Tibial artery (tissue), 4 donors: ENCODE measurements at places on chromosomes 7 and 10.
A peak's percentile ranks its signal among the peaks of the same experiment; 100 is the strongest.

DNA sequence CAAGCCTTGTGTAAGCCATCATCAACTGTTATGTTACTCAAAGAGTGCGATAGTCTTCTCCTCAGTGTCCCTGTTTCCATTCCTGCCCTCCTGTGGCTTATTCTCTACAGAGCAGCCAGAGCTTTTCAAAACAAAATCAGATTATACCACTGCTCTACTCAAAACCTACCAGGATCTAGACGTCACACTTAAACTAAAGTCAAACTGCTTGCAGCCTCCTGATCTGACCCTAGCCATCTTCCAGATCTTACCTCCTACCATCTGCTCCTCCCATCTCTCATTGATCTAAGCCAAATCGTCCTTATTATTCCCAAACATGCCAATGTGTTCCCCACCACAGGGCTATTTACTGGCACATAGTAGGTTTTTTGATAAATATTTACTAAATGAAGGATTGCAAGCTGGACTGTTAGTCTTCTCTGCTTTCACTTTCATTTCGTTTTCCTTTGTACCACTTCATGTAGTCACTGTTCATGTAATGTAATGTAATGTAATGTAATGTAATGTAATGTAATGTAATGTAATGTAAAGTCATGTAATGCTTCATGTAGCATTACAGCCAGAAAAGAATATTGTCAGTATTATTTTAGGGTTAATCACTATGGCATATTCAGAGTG lies 116.1 kb downstream of the GPR37 start:
- DNase-seq: no peak

- peak; percentile 64 for DNase-seq
These were observed 20.1 kb downstream of the LDB3 start for GRCh38 chr10:86688398-86688921.

DNA sequence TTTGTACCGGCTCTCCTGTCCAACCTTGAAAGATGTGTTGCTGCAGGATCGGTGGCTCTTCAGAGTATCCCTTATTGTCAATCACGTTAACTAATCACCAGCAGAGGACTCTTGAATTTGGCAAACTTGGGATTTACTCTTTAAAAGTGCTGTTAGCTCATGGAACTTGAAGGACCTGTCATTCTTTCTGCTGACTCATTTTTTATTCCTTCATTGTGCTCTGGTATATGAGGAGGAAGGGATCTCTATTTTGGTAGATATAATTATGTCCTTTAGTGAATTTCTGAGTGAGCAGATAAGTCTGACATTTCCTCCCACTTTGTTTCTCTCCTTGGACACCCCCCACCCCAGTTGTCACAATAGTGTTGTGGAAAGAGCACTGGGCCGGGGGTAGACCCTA lies 175.1 kb upstream of the HDAC9 start:
- DNase-seq: no peak

- no peak for DNase-seq
These were observed 27.2 kb downstream of the TAS2R41 start for GRCh38 chr7:143504937-143505297.

DNA sequence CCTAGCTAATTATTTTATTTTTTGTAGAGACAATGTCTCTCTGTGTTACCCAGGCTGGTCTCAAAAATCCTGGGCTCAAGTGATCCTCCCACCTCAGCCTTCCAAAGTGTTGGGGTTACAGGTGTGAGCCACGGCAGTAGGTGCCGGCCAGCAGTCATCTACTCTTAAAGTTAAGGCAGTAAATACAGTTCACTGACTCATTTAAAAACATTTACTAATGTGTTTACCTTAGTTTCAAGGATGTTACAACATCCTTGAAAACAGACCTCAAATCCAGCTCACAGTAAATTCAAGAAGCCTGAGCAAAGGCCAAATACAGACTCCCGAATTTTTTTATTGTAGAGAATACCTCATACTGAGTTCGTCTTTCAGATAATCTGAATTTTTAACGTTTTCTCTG lies 29.6 kb upstream of the ABCB4 start:
- no peak for DNase-seq

DNA sequence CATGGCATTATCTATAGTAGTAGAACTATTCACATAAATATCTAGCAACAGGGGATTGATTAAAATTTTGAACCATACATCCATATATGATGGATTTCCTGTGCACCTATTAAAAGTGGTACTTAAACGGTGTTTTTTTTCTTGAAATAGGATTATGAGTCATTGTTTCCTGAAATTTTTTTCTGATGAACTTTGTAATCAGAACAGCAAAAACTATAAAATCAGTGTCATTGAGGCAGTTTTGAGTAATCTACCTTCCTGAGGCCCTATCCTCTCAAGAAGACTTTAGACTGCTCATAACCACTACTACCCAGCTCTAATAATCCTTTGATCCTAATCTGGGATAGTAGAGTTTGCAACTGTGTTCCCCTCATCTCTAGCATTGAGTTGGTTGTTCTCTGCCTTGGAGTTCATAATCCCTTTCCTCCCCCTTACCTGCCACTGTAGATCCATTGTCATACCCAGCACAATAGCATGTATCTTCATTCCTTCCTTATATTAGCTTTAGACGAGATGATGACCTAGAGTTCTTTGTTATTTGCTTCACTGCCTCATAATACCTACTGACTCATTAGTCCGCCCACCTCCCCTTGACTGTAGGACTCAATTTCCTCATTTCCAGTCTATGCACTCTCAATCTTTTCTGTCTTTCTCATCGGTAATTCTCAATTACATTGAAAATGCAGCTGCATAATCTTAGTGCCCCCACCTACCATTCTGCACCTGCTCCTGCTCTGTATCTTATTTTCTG lies 133.4 kb downstream of the LRRC4 start:
- DNase-seq: no peak

DNA sequence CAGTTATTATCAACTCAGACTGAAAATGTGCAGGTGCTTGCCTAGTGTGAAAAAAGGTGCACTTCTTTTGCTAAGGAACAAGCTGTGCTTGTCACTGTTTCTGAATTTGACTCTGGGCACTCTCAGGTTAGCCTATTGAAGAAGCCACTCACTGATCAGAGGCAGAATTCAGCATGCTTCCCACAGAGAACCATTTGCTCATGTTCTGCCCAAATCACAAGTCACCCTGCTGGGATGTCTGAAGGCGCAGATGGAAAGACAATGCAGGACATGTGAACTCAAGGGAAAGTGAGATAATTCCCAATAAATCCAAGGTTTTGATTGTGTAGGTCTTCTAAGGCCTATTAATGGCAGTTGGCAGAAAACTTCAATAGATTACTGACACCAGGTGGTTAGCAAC lies 47.8 kb upstream of the CSTF2T start:
- DNase-seq: no peak

DNA sequence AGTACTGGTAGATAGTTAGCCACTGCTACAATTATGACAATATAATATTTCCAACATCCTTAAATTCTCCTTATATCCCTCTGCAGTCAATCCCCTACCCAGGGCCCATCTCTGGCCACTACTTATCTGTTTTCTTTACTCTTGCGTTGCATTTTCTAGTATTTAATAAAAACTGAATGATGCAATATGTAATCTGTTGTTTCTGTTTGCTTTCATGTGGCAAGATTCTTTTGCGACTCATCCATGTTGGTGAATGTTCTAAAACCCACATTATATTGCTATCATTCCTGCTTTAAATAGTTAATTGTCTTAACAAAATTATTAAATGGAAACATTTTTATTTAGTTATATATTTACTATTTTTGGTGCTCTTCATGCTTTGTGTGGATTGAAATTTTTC lies 338.5 kb downstream of the MDFIC start:
- no peak for DNase-seq

GRCh38 chr7:1454542-1454941 lies 4.7 kb downstream of the MICALL2 start:
- DNase-seq: no peak

DNA sequence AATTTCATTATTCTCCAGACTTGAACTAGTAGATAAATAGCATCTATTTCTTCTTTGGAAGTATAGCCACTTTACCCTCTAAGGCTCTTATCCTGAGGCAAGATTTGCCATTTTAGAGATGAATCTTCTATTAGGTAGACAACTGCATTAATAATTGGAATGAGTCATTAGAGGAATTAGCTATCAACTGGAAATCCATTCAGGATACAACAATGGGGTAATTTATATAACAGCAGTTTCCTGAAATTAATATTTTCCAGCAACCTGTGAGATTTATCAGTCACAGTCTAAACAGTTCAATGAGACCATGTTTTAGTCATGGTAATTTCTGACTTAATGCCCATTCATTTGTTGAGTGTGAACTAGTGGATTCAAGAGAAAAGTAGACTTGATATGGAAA lies 928.6 kb upstream of the MBL2 start:
- DNase-seq: no peak

GRCh38 chr7:37974711-37975110 lies 54.3 kb downstream of the EPDR1 start:
- DNase-seq: no peak

DNA sequence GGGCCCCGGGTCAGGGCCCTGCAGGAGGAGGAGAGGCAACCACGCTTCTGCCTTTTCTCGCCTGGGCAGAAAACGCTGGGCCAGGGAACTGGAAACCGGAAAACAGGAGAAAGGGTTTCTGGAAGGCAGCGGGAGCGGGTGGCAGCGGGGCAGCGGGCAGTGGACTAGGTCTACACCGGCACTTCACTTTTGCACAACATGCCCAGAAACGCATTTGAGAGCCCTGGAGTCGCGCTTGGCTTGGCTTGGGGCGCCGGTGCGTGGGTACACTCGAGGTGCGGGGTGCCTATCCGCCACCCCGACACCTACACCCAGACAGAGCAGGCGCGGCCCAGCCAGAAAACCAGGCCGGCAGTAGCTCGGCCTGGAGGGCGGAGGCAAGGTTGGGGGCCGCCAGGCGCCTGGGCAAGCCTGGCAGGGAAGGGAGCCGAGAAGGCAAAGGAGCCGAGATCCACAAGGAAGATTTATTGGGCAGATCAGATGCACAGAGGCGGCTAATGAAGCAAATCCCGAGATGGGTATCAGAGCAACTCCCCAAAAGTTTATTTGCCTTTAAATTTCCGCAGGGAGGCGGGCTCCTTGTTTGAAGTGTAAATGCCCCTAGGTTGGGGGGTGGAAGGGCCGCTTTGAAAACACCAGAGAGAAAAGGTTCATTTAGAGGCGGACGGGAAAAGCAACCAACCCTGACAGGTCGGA lies 3.2 kb upstream of the PAX2 start:
- no peak for DNase-seq

DNA sequence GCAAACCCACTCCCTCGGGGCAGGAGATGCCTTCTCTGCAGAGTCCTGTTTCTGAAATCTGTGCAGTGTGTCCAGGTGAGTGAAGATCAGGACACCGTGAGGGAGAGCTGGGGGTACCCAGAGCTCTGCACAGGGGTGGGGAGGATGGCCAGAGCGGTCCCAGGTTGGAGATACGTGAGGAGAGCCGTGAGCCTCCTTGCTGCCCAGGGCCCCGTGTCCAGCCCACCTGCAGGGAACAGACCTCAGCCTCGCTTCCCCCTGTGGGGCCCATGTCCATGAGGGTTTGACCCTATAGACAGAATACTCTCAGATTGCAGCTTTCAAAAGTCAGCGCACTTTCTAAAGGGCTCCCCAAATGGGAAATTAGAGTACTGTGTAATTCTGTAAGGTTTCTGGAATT lies 66.5 kb upstream of the EN2 start:
- DNase-seq: no peak

DNA sequence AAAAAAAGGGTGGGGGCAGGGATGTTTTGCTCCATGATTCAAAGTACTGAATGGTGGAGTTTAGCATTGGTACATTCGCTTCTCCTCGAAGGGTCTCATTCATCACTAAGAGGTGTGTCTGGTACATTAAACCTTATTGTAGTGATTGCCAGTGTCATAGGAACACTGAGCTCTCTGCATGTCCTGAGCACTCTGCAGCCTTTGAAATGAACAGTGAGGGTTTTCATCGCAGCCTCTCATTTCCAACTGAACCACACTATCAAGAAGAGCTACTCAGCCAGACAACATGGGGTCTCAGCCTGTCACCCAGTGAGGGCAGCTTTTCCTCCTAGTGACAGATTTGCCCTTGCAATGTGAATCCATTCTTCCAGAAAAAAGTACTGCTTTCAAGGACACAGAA lies 7.6 kb upstream of the DEPP1 start:
- peak; percentile 9 for DNase-seq

- no peak for DNase-seq
These were observed 97.8 kb downstream of the AGMO start for GRCh38 chr7:15463801-15464666.

DNA sequence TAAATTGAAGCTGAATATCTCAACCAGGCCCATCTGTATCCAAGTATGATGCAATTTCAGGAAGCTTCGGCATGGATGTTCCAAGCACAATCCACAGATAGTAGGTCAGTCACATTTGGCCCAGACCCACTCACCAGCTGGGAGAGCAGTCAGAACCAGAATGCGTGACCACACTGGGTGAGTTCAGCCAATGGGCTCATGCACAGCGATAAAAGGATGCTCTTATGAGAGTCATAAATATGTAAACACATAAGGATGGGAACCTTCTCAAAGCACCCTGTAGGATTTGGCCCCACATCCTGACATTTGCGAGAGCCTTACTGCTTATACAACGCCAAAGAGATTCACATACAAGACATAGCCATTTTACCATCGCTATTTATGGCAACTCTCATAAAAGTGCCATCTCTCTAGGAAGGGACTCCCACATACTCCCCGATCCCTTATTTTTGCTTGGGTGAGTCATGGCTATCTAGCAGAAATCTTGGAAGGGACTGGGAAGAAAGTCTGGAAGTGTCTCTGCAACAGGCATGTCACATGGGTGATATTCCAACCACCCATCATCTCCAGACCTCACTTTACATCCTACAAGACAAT lies 3.0 kb downstream of the AFAP1L2 start:
- DNase-seq: no peak

DNA sequence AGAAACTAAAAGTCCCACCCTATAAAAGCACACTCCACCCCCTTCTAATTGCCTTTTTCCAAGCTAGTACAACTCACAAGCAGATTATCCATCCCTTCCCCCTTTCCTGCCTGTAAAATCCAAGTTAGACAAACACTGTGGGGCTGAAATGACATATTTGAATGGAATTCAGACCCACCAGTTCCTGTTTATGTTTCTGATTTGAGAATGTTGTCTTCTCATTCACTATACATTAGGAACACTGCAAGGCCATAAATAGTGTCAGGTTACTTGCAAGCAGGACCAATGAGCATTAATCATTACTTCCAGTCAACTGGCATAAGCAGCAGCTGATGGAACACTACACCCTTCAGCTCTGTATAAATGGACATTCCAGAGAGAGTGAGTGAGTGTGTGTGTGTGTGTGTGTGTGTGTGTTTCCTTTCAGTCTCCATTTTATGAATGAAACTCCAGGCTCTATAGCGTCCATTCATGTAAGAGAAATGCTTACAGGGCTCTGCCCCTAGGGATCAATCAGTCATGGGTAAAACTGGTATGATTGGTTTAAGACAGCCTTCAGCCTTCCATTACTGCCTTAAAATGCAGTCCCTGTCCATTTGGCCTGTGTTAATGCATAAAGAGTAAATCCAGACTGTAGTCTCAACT lies 69.3 kb downstream of the ETV1 start:
- DNase-seq: no peak

GRCh38 chr7:116368965-116369364 lies 130.6 kb upstream of the CAV2 start:
- no peak for DNase-seq
